ENCODE measurements at places on chromosomes 12 and 14.

- no peak for DNase-seq
Measured at GRCh38 chr14:50846226-50846880, 15.4 kb upstream of the NIN start.

DNA sequence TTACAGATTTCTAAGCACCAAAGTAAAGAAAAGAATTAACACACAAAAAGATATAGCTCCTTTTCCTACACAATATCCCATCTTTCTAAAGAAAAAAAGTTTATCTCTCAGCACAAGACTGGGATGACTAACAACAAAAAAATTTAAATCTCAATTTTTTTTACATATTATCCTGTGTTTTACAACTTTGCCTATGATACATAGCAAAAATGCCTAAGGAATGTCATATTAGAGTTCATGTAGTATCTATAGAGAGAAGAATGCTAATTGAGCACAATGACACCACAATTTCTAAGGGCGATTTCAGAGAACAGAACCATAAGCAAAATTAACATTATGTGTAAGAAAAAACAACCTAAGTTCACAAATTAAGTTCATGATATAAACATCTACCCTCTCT, 16.3 kb downstream of the C2CD5 start:
- DNase-seq: no peak

DNA sequence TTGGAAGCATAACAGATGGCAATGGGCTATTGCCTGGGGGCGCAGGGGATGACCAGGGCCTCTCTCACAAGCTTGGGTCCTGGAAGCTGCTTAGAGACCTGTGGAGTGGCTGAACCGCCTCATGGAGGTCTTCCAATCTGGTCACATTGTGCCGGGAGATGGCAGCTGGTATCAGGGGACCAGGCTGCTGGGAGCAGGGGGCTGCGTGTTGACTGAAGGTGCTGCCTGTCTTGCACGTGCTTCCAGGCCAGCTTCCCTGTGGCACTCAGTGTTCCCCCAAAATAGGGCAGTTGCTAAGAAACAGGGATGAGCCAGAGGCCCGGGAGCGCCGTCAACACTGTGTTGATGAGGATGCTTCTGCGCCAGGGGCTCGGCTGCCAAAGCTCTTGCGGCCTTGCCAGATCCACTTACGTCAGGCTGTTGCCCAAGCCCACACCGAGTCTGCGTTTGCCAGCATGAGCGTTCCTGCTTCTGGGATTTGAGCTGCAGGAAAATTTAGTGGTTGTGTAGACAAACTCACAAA, 39.8 kb downstream of the ELK3 start:
- DNase-seq: peak; percentile 99

GRCh38 chr12:81187686-81188085, 109.8 kb downstream of the ACSS3 start:
- DNase-seq: no peak

GRCh38 chr14:61749264-61749663, 13.0 kb upstream of the SNAPC1 start:
- DNase-seq: no peak

- no peak for DNase-seq
Measured at GRCh38 chr12:111339321-111339938, 29.5 kb downstream of the PHETA1 start.

Measured in posterior cingulate gyrus (tissue), 11 donors.